Activated CD4-positive, alpha-beta T cell treated with anti-CD3 and anti-CD28 coated beads for 1 hour (primary cell): ENCODE measurements at places on chromosomes 5 and 9.

DNA sequence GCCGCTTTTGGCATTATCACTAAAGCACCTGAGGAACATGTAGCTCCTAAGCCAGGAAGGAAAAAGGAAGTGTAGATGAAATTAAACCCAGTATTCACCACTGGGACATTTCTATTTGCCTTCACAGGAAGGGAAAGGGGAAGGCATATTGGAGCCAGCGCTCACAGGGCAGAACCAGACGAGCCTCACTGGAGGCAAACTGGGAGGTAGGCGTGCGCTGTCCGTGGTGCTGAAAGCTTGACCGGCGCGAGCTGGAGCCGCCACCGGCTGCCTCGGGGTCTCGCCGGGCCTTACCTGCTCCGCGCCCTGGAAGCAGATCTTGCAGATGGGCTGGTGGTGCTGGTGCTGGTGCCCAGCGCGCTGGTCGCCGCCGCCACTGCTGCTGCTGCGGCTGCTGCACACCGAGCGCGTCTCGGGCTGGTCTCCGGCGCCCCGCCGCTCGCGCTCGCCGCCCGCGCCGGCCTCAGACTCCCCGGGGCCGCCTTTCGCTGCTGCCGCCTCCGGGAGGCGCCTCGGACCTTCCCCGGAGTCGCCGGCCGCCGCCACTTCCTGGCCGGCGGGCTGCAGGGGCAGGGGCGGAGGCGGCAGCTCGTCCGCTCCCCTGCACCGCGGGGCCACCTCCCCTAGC, 732 bp downstream of the MARCHF11 start:
- no peak for DNase-seq

GRCh38 chr9:94188246-94188645, 70.9 kb upstream of the ZNF169 start:
- DNase-seq, result no peak

GRCh38 chr5:172110921-172111851, 76.8 kb downstream of the STK10 start:
- DNase-seq, result peak; percentile 51

- DNase-seq, result no peak
Observed at GRCh38 chr9:92983984-92984589, 36.8 kb downstream of the FGD3 start.

- no peak for DNase-seq
Observed at GRCh38 chr5:146254223-146254622, 50.8 kb downstream of the RBM27 start.

GRCh38 chr9:74630228-74630627, 133.1 kb downstream of the RORB start:
- DNase-seq, result no peak

- DNase-seq, result no peak
Observed at GRCh38 chr5:175252234-175252805, 191.7 kb downstream of the DRD1 start.

DNA sequence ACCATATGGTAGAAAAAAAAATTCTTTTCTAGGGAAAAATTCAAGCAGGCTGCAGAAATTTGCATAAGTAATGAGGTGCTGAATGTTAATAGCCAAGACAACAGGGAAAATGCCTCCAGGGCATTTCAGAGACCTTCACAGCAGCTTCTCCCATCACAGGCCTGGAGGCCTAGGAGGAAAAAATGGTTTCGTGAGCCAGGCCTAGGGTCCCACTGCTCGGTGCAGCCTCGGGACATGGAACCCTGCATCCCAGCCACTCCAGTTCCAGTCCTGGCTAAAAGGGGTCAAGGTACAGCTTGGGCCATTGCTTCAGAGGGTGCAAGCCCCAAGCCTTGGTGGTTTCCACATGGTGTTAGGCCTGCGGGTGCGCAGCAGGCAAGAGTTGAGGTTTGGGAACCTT, 436.0 kb upstream of the SMC2 start:
- no peak for DNase-seq

DNA sequence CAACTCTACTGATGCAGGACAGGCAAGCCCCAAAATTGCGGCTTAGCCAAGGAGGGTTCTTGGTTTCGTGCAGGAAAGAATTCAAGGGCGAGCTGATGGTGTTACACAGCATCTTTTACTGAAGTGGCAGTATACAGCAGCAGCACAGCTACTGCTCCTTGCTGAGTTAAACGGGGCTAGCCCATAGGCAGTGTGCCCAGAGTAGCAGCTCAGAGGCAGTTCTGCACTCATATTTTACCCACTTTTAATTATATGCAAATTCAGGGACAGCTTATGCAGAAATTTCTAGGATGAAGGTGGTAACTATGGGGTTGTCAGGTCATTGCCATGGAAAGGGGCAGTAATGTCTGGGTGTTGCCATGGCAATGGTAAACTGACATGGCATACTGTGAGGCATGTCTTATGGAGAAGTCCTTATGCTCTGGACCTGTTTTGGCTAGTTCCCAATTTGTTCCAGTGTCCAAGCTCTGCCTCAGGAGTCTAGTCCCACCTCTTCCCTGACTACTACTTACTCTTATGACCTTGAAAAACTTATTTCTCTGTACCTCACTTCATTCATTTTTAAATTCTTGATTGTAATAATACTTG, 2.0 kb upstream of the SPINK9 start:
- no peak for DNase-seq

GRCh38 chr5:163661360-163661759, 155.9 kb downstream of the MAT2B start:
- DNase-seq, result no peak

DNA sequence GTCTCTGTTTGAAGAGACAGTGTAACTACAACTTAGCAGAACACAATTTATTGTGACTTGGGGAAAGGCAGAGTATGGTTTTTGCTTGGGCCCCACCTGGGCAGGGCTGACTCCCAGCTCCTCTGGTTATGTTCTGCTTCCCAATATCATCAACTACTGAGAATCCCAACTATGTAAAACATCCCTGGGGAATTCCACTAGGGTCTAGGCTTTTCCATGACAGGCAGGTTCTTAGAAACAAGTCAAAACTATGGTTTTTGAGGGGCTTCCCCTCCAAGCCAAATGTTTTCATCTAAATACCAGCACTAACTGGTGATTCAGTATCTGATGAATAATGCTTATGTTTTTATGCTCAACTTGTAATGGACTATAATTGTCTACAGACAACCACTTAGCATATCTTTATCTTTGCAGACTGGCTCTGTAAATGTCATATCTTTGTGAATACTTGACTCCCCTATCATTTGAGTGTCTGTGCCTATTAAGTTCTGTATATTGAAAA, 409.5 kb downstream of the PDE4D start:
- no peak for DNase-seq

GRCh38 chr5:94031631-94032030, 290.2 kb upstream of the POU5F2 start:
- DNase-seq, result no peak

DNA sequence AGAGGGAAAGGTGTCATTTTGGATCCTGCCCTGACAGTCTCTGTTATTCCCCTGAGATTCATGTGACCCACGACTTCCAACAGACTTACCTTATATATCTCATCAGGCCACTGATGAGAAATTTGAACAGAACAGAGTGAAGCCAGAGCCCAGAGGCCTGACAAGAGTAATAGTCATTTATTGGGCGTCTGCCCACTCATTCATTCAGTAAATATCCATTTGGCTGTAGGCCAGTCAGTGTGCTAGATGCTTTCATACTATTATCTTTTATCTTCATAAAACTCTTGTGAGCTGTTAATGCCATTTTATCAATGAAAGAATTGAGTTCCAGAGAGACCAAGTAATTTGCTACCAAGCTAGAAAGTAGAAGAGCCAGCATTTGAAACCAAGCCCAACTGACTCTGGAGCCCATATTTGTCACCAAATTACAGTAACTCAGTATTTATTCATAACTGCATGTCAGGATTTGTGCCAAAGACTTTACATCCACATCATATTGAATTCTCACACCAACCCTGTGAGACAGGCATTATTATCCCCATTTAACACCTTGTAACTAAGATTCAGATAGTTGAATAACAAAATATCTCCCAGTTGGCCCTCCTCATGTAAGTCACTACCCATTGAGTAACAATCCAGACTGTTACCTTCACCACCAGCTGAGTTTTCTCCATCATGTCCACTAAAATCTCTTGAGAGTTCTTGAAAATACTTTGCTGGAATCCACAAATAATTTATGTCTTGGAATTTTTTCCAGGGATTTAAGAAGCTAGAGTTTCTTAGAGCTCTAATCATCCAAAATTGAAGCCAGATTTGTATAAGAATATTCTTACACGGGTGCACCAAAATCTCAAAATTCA, 2.5 kb downstream of the PTPDC1 start:
- no peak for DNase-seq
